WTC11 (cell line): ENCODE measurements at places on chromosomes 3 and 15.

GRCh38 chr15:34366271-34367065 lies 528 bp downstream of the LPCAT4 start:
- DNase-seq = peak; percentile 85
- H3K36me3 ChIP-seq = peaks cover 18% of the 10 kb centered on the region
- H3K27ac ChIP-seq = peak overlapping the region; percentile 93
- no peaks in the 10 kb centered on the region; the same call in 1 of the 2 replicates for H3K27me3 ChIP-seq
- H3K4me1 ChIP-seq = peaks cover 17% of the 10 kb centered on the region

- H3K27me3 ChIP-seq = no peaks in the 10 kb centered on the region; the same call in 1 of the 2 replicates
- peaks cover 11% of the 10 kb centered on the region for H3K4me1 ChIP-seq
- H3K27ac ChIP-seq = no peak overlapping the region
- no peaks in the 10 kb centered on the region for H3K36me3 ChIP-seq
- no peak overlapping the region for H3K4me3 ChIP-seq
- DNase-seq = no peak
Observed at GRCh38 chr3:43181202-43181821, 75.4 kb upstream of the POMGNT2 start.

DNA sequence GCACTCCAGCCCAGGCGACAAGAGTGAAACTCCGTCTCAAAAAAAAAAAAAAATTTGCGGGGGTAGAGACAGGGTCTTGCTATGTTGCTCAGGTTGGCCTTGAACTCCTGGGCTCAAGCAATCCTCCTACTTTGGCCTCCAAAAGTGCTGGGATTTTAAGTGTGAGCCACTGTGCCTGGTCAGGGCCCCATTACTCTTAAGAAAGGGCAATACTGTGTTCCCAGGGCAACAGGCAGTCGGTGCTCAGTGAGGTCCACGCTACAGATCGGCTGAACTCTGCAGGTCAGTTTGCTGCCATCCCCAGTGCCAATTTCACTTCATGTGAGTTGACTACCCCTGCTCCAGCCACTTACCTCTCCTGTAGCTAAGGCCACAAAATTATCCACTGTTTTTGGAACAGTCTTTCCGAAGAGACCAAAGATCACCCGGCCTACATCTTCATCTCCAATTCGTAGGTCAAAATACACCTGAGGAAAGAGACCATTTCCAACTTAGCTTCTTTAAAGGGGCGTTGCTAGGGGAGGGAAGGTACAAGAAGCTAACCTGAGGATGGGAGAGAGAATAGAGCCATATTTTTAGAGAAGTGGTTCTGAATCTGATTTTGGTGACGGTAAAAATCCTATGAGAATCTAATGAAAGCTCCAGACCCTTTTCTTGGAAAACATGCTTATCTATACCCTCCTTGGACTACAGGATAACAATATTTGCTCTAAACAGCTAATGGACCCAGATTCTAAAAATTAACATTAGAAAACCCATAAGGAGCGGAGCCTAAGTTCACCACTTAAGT lies 939 bp downstream of the PPIB start:
- H3K27ac ChIP-seq = peak overlapping the region; percentile 92
- H3K36me3 ChIP-seq = peaks cover 39% of the 10 kb centered on the region
- H3K27me3 ChIP-seq = no peaks in the 10 kb centered on the region
- peak overlapping the region; percentile 84 for H3K4me3 ChIP-seq

DNA sequence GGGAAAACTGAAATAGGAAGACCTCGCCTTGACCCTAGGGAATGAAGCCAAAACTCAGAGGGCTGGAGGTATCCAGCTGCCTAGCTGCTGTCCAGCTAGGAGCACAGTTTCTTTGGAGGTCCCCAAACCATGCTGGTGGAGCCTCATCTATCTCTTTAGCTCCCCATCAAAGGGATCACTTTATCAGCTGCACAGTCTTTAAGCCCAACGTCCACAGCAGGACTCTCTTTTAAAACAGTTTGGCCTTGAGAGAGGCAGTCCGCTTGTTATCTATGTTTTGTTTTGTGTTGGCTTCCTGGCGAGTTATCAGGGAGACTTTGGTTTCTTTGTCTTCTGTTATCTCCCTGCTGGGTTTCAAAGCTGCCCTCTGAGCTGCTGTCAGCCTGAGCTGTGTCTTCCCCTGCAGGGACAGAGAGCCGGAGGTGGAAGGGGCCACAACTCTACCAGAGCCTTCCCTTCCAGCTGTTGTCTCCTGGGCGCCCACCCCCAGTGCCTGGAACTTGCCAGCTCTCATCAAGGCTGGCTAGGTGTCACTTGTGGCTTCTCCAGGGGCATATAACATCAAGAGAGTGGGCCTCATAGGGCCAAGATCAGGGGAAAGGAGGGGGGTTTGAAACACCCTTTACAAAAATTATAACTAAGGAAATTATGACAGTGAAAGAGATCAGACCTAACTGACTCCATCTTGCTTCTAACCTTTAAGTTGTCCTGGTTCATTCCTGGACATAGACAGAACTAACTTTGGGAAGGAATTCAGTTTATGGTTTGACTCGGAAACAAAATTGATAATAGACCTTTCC lies 61.4 kb upstream of the C15orf39 start:
- H3K36me3 ChIP-seq = peaks cover 27% of the 10 kb centered on the region
- peaks cover 19% of the 10 kb centered on the region for H3K27me3 ChIP-seq
- DNase-seq = no peak
- no peak overlapping the region for H3K27ac ChIP-seq
- no peaks in the 10 kb centered on the region for H3K4me1 ChIP-seq

GRCh38 chr15:38438031-38438986 lies 15.6 kb upstream of the FAM98B start:
- no peak for DNase-seq
- no peak overlapping the region for H3K4me3 ChIP-seq
- peaks cover 3% of the 10 kb centered on the region; the same call in 1 of the 2 replicates for H3K27me3 ChIP-seq
- no peaks in the 10 kb centered on the region for H3K36me3 ChIP-seq

- H3K27me3 ChIP-seq = no peaks in the 10 kb centered on the region
- no peak overlapping the region for H3K27ac ChIP-seq
- H3K4me1 ChIP-seq = no peaks in the 10 kb centered on the region
- DNase-seq = no peak
- no peak overlapping the region for H3K4me3 ChIP-seq
Observed at GRCh38 chr3:33016846-33017405, 65.5 kb downstream of the CCR4 start.

DNA sequence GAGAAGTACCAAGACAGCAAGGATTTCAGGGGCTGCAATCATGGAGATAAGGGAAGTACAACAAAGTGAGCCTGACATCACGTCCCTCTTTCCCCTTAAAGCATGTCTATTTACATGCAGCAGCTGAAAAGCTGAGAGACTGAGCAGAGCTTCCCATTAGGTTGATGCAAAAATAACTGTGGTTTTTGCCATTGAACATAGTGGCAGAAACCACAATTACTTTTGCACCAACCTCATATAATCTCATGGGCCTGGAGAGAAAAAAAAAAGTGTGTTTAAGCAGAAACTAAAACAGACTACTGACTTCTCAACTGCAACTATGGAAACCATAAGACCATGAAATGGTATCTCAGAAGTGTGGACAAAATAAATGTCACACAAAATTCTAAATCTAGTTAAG lies 48.3 kb downstream of the CCDC12 start:
- H3K36me3 ChIP-seq = peaks cover 14% of the 10 kb centered on the region
- H3K4me3 ChIP-seq = no peak overlapping the region
- no peak for DNase-seq
- H3K27me3 ChIP-seq = no peaks in the 10 kb centered on the region
- H3K4me1 ChIP-seq = peaks cover 14% of the 10 kb centered on the region
